ENCODE measurements at places on chromosomes 13 and 19.
A peak's percentile ranks its signal among the peaks of the same experiment; 100 is the strongest.

DNA sequence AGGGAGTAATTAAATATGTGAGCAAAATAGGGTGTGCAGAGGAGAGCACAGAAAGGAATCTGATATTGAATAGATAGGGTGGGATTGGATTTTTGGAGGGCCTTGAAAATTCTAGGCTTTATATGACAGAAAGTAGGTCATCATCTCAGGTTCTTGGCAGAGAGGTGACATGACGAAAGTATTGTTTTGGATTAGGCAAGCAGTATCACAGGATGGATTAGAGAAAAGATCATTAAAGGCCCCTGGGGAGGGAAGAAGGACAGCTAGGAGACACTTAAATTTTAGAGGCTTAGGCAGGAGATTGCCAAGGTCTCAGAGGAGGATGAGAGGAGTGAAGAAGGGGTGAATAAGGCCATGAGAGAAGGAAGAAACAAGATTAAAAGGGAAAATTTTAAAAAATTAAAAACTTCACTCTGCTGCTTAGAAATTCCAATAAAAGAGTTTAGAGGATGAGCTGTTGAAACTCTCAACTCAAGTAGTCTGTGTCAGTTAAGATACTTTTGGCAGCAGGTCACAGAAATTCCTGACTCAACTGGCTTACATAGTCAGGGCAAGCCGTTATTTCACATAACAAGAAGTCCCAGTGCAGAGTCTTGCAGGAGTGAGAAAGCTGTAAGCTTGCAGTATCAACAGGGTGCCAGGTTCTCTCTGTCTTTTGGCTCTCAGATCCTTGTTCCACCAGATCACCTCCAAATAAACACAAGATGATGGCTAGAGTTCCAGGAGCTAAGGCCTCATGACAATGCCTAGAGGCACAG lies 8.8 kb downstream of the GPC6 start:
- peak; percentile 63 for DNase-seq

GRCh38 chr19:29714371-29714952 lies 599 bp downstream of the C19orf12 start:
- no peak for DNase-seq

GRCh38 chr13:111371720-111372119 lies 51.3 kb downstream of the TEX29 start:
- DNase-seq, result no peak

DNA sequence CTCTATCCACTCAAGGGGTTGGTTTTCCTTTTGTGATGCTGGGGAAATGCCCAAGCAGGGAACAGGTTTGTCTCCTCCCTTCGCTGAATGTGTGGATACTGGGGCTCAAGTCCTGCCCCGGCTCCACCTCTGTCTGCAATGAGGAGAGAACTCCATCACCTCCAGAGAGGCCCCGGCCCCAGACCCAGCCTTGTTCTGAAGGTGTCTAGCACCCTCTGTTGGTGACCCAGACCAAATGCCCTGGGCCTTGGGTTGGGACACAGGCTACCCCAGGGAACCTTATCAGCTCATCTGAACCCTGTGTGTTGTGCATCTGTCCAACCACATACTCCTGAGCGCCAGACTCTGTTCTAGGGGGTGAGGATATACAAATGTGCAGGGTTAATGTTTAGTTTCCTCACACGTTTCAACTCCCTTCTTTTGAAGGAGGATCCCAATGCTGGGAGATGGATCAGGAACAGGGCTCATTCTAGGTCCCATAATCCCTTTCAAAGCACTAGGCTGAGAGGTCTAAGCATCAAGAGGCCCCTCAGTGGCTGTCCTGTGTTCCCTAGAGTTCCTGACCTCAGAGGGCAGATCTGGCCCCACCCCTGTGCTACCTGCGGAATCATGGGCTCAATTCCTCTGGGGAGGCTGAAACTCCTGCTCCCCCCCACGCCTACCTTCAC lies 112.5 kb upstream of the SLC7A1 start:
- DNase-seq, result peak; percentile 23

DNA sequence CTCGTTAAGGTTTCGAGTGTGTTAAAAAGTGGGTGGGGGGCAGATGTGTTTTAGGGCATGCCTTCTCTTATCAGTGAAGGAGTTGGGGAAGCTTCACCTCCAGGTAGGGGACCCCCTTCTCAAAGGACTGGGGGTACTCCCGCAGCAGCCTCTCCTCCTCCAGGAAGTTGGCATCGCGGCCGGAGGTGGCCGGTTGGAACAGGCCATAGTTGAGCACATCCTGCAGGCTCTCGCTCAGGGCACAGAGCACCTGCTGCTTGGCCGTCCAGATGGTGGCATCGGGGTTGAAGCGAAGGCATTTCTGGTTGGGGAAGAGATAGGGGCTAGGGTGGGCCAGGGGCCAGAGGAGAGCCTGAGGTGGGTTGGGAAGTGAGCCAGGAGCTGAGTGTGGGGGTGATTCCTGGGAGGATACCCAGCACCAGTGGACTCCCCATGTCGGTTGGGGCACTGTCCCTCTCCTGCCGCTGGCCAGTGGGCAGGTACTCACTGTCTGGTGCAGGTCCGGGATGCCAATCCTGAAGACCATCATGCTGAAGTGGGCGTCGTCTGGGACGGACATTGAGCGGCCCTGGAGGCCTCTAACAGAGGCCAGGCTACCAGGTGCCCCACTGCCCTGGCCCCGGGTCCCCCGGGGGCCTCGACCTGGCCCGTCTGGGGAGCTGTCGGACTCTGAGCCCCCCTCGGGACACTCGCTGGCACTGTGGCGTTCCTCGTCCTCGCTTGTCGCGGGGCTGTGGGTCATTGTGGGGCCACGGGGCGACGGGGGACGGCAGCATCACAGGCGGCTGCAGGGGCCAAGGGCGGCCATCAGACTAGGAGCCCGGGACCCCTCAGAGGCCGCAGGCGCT lies 3.2 kb downstream of the SHANK1 start:
- DNase-seq, result no peak

DNA sequence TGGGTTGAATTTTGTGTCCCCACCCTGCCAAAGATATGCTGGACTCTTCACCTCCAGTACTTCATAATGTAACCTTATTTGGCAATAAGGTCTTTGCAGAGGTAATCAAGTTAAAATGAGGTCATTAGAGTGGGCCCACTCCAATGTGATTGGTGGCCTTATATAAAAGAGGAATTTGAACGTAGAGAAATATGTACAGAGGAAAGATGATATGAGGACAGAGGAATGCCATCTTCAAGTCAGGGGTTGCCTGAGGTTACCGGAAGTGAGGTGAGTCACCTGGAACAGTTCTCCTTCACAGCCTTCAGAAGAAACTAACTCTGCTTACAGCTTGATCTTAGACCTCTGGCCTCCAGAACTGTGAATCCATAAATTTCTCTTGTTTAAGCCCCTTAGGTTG lies 69.9 kb downstream of the GPC5 start:
- no peak for DNase-seq

- no peak for DNase-seq
Observed at GRCh38 chr13:32491028-32491427, 47.6 kb downstream of the N4BP2L2 start.

GRCh38 chr19:38713227-38713649 lies 31.0 kb downstream of the CAPN12 start:
- DNase-seq, result peak; percentile 86

- peak; percentile 33 for DNase-seq
Observed at GRCh38 chr13:39900106-39900750, 244.8 kb downstream of the COG6 start.

GRCh38 chr13:51222037-51222685 lies at the start of gene FAM124A:
Gene FAM124A, plus strand, starts transcription at chr13:51222398. Its CDS starts 104 bp downstream, at chr13:51222502.
- no peak for DNase-seq

DNA sequence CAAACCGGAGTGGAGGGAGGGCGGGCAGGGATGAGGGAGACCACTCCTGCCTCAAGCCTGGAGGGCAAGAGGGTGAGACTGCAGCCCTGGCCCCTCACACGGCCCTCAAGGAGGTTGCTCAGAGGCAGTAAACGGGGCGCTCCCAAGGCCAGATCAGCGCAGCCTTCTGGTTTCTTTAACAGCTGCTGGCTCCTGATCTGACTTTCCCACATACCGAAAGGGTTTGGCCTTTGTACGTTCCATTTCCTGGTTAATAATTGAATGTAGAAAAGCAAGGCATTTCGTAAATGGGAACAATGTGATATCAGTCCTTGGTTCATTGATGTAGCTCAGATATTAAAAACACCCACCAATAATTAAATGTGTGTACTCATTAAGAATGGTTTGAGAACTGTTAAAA lies 71.5 kb downstream of the GGACT start:
- no peak for DNase-seq

All from fibroblast of the conjunctiva (primary cell).